Esophagus mucosa (tissue), 1 donor: ENCODE measurements at places on chromosomes 3 and 15. TPM values are rescaled to one million over a fixed set of nuclear protein-coding genes. Genes with fewer than 3 reads are reported as not detected.

- ATAC-seq = no peak
Measured at GRCh38 chr3:70740872-70741271, 428.4 kb upstream of the MDFIC2 start.

- ATAC-seq = no peak
Measured at GRCh38 chr15:52378746-52379394, 83.3 kb upstream of the MYO5C start.

DNA sequence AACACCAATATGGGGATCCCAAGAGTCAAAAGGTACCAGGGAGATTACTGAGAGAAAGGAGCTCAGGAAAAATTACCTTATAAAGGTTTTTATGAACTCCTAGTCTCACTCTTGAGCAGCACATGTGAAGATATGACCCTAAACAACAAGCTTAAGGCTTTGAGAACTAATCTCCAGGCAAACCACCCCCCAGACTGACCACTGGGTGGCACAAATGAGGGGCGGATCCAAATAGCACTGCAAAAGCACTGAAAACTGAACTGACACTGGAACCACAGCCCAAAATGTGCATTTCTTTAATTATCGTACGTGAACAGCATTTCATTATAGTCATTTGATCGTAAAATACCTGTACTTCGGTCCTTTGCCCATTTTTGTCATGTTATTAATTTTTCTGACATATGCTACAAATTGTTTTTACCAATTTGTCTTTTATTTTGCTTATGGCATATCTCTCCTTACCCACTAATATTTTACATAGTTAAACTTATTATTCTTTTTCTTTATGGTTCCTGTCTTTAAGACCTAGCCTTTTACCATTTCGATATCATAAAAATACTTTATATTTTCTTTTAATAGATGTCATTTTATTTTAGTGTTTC lies 31.5 kb upstream of the TFDP2 start:
- ATAC-seq = no peak

DNA sequence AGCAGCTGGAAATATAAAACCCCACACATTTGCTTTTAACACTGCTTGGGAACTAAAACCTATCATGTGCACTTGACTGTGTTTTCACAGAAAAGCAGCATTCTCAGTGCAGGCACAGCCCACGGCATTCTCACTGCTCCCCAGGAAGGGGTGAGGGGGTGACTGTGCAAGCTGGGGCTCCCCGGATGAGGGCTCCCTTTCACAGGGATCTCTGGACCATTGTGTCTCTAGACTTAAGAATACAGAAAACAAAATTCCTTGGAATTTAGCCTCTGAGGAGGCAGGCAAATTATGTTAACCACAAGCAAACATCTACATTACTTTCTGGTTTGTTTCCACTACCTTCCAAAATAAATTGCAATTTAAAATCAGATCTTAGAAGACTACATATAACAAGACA lies 100.3 kb downstream of the FSIP1 start:
- no peak for ATAC-seq

DNA sequence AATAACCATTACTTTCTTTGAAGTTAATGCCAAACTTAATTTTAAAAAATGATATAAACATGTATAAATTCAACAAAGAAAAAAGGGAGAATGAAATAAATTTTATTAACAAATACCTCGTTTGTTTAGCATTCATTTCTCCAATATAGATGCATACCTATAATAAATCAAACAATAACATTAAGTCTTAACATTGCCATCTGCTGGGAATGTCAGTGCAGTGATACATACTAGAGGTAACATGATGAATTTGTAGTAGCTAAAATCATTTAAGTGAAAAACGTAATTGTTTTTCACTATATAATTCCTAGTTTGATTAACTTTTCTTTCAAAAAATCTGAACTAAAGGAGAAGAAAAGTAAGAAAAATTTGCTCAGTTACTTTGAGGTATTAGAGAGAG lies 340.2 kb upstream of the CBLB start:
- no peak for ATAC-seq

The ACTC1 gene
- total RNA-seq = 0.92 TPM
